ENCODE measurements at places on chromosomes 5 and 9.

GRCh38 chr9:126505697-126506346 lies 107.9 kb upstream of the LMX1B start:
- no peak for DNase-seq

- no peak for DNase-seq
Measured at GRCh38 chr9:133576875-133577736, 32.1 kb downstream of the FAM163B start.

DNA sequence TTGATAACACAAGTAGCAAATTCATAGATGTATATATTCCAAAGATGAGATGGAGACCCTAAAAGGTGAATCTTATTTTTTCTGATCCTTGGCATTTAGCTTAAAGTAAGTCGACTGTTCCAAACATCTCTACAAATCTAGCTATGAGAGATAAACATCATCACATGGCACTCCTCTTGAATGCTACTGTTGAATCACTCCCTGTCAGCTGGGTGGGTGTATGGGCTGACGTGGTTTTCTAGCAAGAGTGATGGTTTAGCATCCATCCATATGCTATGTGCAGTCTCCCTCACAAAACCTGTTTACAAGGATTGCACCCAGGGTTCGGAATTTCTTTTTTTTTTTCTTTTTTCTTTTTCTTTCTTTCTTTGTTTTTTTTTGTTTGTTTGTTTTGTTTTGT lies 13.8 kb downstream of the ACO1 start:
- no peak for DNase-seq

GRCh38 chr9:133727277-133727875 lies 10.8 kb downstream of the SARDH start:
- no peak for DNase-seq

GRCh38 chr5:10367579-10367978 lies 14.1 kb downstream of the MARCHF6 start:
- DNase-seq = no peak
